Pancreas (tissue), 10 donors: ENCODE measurements at places on chromosomes 6 and 20. TPM values are rescaled to one million over a fixed set of nuclear protein-coding genes. Genes with fewer than 3 reads are reported as not detected.

- no peak for DNase-seq
Measured at GRCh38 chr6:33794910-33795623, 6.1 kb upstream of the LEMD2 start.

The NKX2-4 gene
- total RNA-seq = not detected

DNA sequence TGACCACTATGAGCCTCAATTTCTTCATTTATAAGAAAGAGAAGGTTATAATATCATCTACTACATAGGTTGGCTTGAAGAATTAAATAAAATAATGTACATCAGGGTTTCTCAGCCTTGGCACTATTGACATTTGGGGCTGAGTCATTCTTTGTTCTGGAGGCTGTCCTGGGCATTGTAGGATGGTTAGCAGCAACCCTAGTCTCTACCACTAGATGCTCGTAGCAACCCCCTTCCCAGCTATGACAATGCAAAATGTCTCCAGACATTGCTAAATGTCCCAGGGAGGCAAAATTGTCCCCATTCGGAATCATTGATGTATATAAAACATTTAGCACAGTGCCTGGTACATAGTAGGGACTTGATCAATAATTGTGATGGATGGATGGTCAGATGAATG is 152.1 kb downstream of the KHDC1L start:
- no peak for DNase-seq

The CYP24A1 gene
- total RNA-seq = not detected

The STX11 gene
- total RNA-seq = 0.47 TPM

DNA sequence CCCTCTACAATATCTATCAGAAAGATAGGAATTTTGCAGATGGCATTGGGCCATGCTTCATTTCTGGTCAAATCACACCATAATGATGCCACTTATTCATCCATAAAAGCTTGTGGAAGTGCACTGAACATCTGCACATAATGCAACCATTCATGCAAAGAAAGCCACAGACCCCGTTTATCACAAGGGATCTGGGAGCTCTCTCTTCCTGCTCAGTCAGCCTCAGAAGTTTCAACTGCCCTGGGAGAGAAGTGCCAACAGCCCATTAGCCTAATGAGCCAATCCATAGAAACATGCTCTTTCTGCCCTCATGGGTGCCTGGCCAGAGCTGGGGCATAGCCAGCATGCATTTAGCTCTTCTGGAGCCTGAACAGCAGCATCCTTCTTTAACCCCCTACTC is 85.8 kb downstream of the SLC35F1 start:
- DNase-seq = no peak

DNA sequence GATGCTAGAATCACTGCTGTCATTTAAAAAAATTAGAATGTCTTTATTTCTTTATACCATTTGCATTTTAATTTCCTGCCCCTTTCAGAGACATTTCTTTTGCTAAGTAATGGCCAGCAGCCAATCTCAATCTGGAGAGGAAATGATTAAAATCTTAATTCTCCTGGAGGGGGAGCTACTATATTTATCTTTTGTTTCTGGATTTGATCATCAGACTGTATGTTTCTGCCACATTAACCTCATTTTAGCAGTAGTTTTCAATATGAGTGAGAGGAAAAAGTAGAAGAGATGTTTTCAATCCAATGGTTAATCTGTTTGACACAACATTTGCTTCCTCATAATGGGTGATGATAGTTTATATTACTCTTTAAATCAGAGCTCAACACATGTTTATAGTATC is 138.0 kb downstream of the FUT9 start:
- no peak for DNase-seq
